ENCODE measurements at places on chromosomes 1 and 21.

- no peak for DNase-seq
Measured at GRCh38 chr1:87173231-87173630, 155.4 kb upstream of the LMO4 start.

- no peak for DNase-seq
Measured at GRCh38 chr1:1428174-1428573, 7.1 kb upstream of the ANKRD65 start.

DNA sequence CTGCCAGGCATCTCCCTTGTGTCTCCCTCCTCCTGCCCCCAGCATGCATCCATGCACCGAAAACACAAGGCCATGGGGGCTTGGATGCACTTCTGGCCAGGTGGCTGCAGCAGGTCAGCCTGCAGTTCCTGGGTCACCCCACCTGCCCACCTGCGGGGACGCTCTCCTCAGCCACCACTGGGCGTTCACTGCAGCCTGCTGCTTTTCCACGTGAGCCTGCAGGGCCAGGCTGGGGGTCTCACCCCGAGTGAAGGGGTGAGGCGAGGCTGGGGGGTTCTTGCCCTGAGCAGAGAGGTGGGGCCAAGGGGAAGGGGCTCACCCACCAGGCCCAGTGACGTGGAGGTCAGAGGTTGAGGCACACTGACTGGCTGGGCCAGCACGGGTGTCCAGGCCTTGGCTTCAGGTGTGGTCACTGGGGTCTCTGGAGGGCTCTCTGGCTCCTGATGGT lies 64.6 kb downstream of the WNT9A start:
- no peak for DNase-seq

DNA sequence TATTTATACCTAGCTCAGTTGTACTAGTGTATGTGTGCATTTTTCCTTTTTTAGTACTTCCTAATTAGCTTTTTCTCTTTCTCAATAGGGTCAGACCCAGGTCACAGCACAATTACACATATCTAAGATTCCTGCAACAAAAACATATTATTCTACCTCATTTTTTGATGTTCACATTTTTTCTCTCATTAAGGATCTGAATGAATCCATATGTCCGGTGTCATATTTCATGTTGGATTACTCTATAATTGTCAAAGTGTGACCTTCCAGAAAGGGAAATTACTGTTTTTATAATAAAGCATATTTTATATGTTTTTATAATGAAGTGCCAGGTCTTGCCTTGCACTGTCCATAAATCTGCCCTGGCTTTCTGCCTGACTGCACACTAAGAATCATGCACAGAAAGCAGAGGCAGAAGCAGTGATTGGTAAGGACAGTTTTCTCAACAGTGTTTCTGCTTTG lies 143.7 kb downstream of the KCNT2 start:
- no peak for DNase-seq

GRCh38 chr1:196380316-196380715 lies 227.9 kb downstream of the KCNT2 start:
- DNase-seq, result no peak

DNA sequence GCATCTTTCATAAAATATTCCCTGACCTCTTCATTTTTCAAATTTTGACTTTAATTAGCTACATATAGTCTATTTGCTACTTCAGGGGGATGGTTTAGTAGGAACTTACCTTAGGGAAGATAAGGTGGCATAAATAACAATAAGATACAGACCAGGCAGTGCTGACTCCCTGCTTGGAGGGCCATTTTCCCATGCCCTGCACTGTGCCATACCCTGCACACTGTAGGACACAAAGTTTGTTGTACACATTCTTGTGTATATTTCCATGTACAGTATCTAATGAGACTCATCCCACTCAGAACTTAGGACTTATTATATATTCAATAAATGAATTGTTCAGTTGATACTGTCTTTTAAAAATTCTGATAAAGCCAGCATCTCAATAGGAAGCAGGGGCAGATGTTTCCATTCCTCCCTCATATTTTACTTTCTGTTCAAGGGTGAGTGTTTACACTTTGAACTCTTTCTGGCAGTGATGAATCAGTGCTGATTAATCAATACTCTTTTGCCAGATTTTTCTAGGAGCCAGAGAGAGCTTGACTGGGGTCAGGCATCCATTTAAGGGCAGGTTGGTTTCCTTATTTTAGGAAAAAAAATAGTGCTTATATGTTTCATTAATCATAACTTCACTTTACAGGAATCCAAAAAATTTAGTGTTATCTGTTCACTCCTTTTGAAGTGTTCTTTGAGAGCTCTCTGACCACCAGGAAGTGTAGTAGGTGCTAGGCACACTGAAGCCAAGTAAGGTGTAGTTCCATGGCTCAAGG lies 30.6 kb downstream of the MPZL1 start:
- DNase-seq, result no peak

DNA sequence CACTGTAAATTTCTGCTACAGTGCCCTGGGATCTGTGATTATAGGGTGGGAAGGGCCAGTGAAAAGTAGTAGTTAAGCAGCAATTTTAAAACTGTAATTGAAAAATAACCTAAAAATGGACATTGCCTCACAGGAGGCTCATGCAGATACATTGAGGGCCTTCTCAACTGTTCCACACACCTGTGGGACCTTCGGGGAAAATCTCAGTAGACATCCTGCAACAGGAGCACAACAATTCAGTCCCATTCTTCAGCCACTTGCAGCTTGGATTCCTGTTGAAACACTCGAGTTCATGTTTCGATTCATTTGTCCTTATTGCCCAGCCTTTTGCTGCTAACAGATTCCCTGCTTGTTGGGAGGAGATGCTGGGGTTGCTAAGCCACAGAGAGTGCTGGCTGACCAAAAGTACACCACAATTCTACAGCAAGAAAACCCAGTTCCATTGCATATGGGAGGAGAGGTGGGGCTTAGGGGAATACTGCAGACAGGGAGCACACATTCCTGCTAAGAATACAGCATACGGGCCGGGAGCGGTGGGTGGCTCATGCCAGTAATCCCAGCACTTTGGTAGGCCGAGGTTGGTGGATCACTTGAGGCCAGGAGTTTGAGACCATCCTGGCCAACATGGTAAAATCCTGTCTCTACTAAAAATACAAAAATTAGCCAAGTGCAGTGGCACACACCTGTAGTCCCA lies 4.5 kb downstream of the TMCC2 start:
- no peak for DNase-seq

- no peak for DNase-seq
Measured at GRCh38 chr1:223662943-223663342, 2.6 kb downstream of the CAPN8 start.

DNA sequence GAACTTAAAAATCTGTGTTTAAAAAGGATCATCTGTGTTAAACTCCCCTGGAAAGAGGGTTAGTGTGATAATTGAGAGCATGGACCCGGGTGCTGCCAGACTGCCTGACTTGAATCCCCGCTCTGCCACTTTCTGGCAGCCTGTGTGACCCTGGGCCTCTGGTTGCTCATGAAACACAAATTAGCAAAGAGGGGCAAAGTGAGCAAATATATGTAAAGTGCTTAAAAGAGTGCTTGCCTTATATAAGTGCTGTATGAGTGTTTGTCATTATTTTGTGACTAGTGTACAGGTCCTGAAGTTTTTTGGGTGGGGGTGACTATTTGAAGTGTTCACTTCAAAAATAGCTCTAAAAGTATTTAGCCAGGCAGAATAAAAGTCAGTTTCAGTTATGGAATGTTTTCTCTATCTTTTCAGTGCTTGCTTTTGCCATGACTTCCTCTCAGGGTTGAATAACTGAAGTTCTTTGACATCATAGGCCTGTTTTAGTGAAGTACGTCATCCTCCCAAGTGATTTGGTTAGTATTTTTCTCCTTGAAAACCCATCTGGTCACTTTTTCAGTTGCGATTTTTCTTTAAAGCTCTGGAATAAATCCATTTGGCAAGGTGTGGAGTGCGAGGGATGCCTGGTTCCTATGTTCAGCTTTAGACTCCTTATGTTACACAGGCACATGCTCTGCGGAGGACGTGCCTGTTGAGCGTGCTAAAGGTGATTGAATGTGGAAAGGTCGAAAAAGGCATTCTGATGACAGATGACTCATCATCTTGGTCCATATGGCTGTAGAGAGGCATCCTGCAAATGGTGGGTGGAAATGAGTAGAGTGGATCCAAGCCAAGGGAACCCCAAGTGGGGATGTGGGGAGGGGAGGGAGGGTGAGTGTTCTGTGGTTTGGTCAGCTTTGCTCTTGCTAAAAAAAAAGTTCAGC lies 47.8 kb downstream of the AK4 start:
- DNase-seq, result no peak

DNA sequence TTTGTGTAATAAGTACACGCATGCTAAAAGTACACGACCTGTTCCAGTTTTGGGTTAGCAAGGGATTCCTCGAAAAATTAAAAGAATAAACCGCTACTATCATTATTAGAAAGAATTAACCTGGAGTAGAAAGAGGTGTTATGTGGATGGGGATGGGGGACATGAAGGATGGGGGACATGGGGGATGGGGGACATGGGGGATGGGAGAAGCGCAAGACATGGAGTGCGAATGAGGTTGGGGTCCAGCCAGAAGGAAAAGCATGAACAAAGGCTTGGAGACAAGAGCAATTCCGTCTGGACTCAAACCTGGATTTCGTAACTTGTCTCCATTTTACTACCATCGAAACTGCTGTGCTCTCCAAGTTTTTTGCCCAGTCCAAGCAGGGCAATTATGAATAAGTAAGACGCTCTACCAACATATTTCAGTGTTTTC lies 591 bp upstream of the KDM1A start:
- peak; percentile 3 for DNase-seq

GRCh38 chr1:229328598-229329362 lies 14.1 kb downstream of the CCSAP start:
- no peak for DNase-seq

- DNase-seq, result no peak
Measured at GRCh38 chr1:21620011-21620410, 49.1 kb downstream of the RAP1GAP start.

Measured in stimulated activated CD4-positive, alpha-beta T cell treated with anti-CD3 and anti-CD28 coated beads, Interleukin-2, amount 100 ng/mL, for 48 hours (primary cell).